HS-27A (cell line): ENCODE measurements at places on chromosomes 13 and 19.

- DNase-seq: no peak
Observed at GRCh38 chr13:94664889-94665288, 47.5 kb downstream of the SOX21 start.

DNA sequence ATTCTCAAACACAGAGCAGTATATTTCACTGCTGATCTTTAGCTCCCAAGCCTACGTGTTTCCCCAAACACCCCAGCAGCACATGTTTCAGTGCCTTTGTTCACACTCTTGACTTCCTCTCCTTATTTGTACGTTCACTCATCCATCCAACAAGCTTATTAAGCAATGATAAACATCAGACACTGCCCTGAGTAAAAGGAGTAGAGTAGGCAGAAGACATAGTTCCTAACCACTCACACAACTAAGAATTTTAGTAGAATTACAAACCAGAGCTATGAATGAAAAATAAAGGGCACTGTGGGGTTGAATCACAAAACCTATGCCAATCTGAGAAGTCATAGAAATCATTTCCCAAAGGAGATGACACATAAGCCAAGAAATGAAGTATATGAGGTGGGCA is 213.5 kb downstream of the DIAPH3 start:
- no peak for DNase-seq

DNA sequence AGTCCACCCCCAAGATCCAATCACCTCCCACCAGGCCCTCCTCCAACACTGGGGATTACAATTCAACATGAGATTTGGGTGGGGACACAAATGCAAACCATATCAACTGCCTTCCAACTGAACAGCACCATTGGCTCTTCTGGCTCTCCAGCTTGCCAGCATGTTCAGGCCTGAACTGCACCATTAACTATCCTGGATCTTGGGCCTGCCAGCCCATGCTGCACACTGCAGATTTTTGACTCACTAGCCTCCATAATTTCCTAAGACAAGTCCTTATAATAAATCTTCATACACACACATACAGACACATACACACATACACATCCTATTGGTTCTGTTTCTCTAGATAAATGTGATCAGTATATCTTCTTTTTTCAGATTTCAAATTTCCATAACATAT is 737.1 kb upstream of the SPRY2 start:
- DNase-seq: no peak

DNA sequence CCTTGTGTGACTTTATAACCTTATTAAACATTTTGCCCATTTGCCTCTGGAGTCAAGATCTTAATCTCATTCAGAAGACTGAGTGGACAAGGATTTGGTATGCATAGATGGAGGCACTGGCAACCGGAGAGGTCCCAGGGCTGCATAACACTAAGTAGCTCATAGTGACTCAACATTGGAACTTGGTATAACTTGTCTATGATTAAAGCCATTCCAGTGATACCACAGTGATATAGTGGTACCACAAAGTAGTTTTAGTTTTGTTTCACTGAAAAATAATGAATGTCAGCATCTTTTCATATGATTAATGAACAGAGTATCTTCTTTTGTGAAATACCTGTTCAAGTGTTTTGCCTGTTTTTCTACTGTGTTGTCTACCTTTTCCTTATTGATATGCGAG is 26.4 kb downstream of the CDK8 start:
- no peak for DNase-seq

- no peak for DNase-seq
Observed at GRCh38 chr19:33440241-33440640, 66.7 kb downstream of the CEBPG start.

DNA sequence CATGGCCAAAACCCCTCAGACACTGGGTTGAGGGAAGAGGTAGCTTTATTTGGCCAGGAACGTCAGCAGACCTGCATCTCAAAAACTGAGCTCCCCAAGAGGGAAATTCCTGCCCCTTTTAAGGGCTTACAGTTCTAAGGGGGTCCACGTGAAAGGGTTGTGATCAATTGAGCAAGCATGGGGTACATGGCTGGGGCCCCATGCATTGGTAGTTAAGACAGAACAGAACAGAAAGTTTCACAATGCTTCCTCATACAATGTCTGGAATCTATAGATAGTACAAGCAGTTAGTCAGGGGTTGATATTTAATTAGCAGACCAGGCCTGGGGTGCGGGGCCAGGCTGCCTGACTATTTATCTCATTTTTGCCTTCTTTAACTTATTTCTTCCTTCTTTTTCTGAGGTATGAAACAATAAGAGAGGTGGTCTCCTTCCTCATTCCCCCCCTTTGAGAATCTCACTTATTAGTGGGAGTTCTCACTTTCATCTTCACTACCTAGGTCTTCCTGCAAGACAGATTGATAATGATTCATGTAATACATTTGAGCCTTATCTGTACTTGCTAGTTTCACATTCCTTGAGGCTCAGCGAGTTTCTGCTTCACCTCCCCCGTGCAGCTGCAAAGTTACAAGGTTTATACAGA is 84.8 kb downstream of the SLC25A15 start:
- DNase-seq: no peak

GRCh38 chr19:33343301-33343700 is 30.2 kb upstream of the CEBPG start:
- DNase-seq: no peak

- DNase-seq: no peak
Observed at GRCh38 chr19:48632692-48633147, 4.5 kb downstream of the DBP start.

GRCh38 chr13:81171065-81171647 is 830.2 kb upstream of the SPRY2 start:
- no peak for DNase-seq

DNA sequence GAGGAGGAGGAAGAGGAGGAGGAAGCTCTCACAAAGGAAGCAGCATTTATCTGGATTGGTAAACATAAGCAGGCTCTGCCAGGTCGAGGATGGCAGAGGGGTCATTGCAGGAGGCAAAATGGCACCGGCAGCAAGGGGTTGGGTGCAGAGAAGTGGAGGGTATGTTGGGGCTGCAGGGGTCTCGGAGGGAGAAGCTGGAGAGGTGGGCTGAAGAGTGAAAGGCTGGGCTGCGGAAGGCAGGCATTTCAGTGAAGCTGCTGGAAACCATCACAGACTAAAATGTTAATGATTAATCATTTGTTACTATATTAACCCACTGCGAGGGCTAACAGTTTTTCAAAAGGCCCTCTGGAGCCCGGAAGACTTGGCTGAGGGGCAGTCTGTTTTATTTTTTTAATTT is 24.6 kb downstream of the TPT1 start:
- no peak for DNase-seq

GRCh38 chr13:113514847-113515246 is 24.3 kb upstream of the DCUN1D2 start:
- no peak for DNase-seq

DNA sequence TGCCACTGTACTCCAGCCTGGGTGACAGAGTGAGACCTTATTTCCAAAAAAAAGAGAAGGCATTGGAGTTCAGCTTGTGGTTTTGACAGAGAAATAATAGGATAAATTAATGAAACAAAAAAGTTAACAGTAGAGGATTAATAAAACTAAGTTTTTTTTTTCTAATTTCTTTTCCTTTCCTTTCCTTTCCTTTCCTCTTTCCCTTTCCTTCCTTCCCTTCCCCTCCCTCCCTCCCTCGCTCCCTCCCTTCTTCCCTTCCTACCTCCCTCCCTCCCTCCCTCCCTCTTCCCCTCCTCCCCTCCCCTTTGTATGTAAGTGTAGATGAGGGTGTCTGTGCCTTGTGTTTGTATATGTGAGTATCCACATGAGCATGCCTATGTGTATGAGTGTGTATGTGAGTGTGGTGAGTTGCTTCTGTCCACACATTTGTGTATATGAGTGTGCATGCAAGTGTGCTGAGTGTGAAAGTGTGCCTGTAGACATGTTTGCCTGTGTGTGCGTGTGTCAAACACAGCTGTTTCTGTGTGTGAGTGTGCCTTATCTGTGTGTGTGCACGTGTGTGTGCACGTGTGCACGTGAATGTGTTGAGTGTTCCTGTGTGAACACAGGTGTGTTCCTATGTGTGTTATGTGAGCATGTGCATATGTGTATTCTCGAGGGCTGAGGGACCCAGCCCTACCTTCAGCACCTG is 12.5 kb upstream of the MZF1 start:
- no peak for DNase-seq

DNA sequence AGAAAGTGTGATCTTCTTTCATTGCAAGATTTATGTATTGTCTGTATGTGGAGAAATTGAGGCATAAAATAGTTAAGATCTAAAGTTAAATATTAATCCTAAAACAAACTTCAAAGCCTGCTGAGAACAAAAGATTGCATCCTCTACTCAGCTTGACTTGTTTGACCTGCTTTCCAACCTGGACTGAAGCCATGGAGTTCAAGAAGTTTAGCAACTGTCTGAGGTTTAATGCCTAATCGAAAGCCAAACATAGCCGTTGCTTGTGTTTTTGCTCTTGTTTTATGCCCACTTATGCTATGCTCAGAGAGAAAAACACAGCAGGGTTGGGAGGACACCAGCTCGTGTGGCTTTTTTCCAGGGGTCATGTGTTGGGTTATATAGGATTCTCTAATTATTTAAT is 135.6 kb downstream of the NUFIP1 start:
- DNase-seq: no peak

DNA sequence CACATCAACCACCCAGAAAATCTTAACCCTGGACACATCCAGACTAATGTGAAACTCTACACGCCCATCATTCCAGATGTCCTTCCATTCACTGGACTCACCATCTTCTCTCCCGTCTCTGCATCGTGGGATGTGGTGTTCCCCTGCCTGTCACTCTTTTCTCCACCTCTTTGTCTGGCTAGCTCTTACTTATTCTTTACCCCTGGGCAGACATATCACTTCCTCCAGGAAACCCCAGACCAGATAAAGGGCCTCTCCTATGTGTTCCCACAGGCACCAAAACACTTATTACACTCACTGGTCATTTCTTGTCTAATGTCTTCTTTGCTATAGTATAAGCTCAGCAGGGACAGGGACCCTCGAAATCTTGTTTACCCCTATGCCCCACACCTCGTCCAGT is 109.3 kb upstream of the IPO5 start:
- DNase-seq: no peak

GRCh38 chr13:110450016-110450900 is 111.3 kb downstream of the RAB20 start:
- DNase-seq: no peak

- DNase-seq: no peak
Observed at GRCh38 chr19:590396-590745, 690 bp downstream of the HCN2 start.

GRCh38 chr13:100108913-100109507 is 20.1 kb downstream of the PCCA start:
- no peak for DNase-seq

GRCh38 chr19:38786572-38787265 is 2.3 kb upstream of the LGALS7B start:
- no peak for DNase-seq

GRCh38 chr13:99269627-99270241 is 11.6 kb upstream of the GPR18 start:
- DNase-seq: no peak

- DNase-seq: no peak
Observed at GRCh38 chr19:9885077-9885552, 50.0 kb downstream of the PIN1 start.

DNA sequence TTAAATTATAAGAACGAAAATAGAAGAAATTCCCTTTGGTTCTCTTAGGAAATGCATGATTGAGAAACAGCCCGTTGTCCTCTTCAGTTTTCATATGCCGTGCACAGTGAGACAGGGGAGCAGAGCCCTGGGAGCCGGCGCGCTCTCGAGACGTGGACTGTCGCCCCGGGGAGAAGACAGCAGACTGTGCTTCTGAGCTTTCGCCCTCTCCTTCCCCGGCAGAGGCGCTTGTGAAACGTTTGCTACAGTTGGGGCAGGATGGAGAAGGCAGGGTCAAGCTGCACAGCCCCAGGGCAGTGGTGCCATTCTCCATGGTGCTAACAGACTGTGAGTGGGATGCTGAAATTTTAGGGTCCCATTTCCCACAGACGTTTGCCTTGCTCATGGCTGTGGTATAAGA is 192.2 kb upstream of the KL start:
- no peak for DNase-seq

DNA sequence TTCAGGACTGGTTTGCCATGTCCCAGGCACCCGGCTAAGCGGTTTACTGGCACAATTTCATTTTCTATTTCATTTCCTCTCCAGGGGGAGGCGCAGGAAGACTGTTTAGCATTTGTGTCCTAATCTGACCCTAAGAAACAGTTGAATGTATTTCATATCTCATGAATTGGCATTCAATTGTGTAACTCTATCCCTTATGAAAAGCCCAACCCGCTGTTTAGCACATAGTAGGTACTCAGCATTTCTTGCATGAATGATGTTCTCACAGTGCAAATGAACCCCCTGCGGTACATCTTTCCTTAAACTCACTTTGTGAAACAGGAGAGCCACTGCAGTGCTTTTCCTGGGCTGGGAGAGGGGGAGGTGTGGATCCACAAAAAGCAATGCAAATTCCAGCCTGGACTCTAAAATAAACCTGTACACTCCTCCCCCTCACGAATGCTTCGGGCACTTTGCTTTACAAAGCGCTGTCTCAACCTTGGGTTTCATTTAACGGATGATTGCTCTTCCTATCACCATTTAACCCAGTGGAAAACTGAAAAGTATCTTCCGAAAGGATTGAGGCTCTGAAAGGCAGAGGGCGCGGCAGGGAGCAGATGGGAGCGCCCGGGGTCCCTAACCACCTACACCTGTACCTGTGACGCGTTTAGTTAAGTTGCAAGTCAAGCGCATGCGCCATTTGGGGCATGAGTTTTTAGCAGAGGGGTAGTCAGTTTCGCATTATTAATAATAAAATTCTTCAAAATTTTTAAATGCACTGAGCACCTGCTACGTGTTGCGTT is 1.2 kb upstream of the EEF2 start:
- DNase-seq: no peak

GRCh38 chr13:42492372-42492920 is 81.5 kb upstream of the TNFSF11 start:
- DNase-seq: no peak

DNA sequence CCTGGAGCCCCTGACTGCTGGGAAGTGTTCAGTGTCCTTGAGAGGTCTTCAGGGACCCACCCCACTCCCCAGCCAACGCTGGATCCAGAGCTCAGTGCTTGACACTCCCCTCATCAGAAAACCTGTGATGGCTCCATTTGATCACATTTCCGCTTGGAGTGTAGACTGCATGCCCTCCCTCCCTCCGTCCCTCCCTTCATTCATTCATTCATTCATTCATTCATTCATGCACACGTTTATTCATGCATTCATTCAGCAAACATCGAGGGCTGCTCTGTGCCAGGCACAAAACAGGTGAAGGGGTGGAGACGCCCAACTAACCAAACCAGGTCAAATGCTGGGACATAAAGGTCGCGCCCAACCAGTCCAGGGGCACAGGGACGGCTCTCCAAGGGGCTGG is 13.7 kb downstream of the PGLS start:
- no peak for DNase-seq

DNA sequence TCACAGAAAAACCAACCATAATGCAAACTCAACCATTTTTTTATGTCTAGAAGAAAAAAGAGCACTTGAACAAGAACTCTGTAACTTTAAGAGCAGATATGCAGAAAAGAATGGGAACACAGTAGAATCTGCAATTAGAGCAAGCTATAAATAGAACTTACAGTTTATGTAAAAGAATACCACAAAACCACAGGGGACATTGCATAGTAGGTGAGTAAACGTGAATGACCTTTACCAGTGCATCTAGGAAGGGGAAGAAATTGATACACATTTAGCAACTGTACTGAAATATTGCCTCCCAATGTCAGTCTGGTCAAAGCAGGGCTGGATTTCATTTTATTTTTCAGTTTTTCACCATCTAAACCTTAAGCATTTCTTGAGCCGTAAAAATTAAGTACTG is 242.2 kb upstream of the EDNRB start:
- no peak for DNase-seq

- peak; percentile 19 for DNase-seq
Observed at GRCh38 chr13:37869506-37869755, 141 bp downstream of the TRPC4 start.

GRCh38 chr19:6828306-6828697 is 55.8 kb downstream of the VAV1 start:
- no peak for DNase-seq
